ENCODE measurements at places on chromosomes 5 and 9.

- no peak for DNase-seq
Measured at GRCh38 chr5:178420354-178420781, 169.8 kb downstream of the COL23A1 start.

- DNase-seq, result no peak
Measured at GRCh38 chr9:72943844-72944462, 8.9 kb downstream of the ALDH1A1 start.

- no peak for DNase-seq
Measured at GRCh38 chr9:109981091-109981490, 201.1 kb downstream of the PALM2AKAP2 start.

DNA sequence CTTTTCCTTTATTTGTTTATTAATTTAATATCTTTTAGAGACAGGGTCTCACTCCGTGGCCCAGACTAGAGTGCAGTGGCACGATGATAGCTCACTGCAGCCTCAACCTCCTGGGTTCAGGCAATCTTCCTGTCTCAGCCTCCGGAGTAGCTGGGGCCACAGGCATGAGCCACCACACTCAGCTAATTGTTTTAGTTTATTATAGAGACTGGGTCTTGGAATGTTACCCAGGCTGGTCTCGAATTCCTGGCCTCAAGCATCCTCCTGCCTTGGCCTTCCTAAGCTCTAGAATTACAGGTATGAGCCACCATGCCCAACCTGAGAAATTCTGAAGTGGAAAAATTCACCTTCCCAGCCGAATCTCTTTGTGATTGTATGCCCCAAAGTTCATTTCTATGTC, 139.4 kb upstream of the SLC12A2 start:
- no peak for DNase-seq

DNA sequence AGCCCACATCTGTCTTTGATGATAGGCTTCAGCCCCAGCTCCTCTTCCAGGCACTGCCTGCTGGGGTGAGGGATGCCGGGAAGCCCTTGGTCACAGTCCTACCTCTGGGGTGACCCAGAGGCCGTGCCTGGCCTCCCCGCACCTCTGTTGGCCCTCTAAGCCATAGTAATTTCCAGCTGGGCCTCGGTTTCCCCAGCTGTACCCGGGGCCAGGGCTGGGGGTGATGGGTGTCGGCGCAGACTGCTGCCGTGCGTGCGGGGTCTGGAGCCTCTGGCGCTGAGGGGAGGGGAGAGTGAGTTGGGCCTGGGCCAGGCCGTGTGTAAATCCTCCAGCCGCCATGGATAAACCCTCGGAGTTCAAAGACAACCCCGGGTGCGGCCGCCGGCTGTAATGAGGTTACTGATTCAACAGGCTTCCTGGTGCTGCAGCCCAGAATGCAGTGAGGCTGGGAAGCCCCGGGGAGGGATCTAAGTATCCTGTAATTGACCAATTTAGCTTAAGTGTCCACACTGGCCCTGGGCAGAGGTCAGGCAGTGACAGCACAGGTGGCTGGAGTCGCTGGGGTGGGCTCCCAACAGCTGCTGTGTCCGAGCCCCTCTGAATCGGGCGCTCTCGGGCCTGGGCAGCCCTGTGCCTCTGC, 7.1 kb downstream of the RXRA start:
- no peak for DNase-seq

DNA sequence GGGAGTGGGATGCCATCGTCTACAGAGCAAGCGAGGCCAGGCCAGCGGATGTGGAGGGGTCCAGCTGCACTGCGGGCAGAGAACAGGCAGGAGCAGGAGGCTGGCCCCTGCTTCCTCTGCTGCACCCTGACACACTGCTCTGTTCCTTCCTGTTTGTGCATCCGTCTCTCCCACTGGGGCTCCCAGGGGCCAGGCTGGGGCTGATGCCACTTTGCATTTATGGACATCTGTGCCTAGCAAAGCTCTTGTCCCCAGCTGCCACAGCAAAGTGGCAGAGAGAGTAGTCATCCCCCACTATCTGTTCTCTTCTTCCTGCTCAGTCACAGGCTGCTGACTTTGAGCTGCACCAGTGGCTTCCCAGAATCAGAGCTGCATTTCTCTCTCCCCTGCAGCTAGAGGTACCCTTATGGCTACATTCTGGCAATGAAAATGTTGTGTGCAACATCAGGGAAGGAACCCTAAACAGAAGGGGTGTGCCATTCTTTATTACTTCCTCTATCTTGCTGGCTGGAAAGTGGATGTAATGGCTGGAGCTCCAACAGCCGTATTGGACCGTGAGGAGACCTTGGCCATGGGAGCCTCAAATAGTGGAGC, 4.2 kb upstream of the NINJ1 start:
- DNase-seq, result no peak

DNA sequence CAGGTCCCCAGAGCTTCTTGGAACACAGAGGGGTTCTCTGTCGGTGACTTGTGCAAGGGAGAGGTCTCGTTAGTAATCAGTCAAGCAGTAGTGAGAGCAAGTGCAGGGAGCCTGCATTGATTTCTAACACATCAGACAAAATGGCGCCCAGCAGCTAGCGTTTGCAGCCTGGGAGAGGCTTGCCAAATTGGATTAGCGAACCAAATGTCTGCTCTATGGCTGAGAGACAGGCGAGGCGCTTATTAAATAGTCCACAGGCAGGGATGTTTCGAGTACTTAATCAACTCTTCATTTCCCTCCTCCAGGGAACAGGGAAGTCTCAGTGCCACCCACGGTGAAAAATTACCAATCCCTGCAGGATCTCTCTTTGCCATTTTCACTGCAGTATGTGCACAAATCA, 131.4 kb upstream of the SHB start:
- DNase-seq, result no peak

- no peak for DNase-seq
Measured at GRCh38 chr9:121122246-121123032, 47.7 kb downstream of the CNTRL start.

DNA sequence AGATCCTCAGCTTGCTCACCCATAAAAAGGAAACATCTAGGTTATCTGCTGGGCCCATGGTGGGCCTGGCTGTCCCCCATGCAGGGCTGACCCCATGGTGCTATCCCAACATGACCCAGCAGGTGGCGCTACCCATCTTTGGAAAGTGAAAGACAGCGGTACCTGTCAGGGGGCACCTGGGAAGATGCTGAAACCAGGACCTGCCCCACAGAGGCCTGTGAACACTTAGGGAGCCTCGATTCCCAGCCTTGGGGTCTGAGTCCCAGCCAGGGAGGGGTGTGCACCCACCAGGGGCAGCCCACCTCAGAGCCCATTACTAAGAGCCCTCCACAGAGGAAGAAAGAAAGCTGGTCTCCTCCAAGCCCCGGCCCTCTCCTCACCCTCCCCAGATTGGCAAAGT, 46.6 kb upstream of the IPPK start:
- DNase-seq, result peak; percentile 72

DNA sequence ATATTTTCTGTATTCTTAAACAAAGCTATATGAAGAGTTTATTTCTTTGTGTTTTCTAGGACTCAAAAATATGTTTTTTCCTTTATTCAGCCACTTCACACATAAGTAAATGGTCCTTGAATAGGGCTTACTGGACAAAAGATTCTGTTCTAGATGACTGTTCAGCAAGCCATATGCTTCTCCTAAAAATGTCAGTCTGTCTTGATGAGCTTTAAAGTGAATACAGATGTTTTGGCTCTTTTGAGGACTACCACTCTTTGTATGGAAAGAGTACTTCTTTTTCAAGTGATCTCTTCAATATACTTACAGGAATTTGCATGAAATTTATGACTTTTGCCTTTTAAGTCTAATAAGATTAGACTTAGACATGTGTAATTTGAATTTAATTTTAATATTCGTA, 8.4 kb downstream of the NDUFS4 start:
- DNase-seq, result no peak

GRCh38 chr5:109177227-109177626, 232.5 kb downstream of the PJA2 start:
- no peak for DNase-seq

GRCh38 chr5:2656206-2656605, 95.3 kb downstream of the IRX2 start:
- DNase-seq, result no peak

GRCh38 chr9:124350494-124351263, 64.6 kb downstream of the PSMB7 start:
- no peak for DNase-seq

DNA sequence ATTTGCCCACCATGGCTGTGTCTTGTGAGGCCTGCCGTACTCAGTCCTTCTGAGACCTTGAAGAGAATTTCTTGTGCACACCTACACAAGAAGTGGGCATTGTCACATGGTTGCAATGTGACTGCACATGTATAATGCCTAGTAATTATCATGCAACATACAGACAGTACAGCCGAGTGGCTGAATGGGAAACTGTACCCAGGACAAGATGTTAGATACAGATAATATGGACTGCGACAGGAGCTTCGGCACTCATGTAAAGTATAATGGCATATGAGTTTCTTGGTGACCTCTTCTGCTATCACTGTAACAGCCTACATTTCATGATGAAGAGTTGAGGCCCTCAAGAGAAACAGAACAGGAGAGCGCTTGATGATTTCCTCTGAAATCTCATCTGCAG, 4.8 kb upstream of the PRKACG start:
- DNase-seq, result no peak

- DNase-seq, result peak; percentile 51
Measured at GRCh38 chr5:178116143-178116885, 3.0 kb downstream of the N4BP3 start.

GRCh38 chr9:134177186-134177585, 12.8 kb upstream of the RNU6ATAC start:
- no peak for DNase-seq

DNA sequence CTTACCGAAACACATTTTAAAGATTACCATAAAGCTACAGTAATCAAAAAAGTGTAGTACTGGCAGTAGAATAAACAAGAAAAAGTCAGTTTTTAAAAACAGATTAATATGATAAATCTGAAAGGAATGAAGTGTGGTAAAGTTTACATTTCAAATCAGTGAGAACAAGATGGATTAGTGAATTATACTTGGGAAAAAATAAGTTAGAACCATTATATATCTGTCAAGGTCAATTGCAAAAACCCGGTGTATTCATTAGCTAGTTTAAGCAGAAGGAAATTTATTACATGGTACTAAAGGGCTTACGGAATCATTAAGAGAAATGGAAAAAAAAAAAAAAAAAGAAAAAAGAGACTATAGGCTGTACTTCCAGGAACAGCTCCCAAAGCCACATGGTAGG, 164.3 kb downstream of the MUSK start:
- DNase-seq, result no peak

DNA sequence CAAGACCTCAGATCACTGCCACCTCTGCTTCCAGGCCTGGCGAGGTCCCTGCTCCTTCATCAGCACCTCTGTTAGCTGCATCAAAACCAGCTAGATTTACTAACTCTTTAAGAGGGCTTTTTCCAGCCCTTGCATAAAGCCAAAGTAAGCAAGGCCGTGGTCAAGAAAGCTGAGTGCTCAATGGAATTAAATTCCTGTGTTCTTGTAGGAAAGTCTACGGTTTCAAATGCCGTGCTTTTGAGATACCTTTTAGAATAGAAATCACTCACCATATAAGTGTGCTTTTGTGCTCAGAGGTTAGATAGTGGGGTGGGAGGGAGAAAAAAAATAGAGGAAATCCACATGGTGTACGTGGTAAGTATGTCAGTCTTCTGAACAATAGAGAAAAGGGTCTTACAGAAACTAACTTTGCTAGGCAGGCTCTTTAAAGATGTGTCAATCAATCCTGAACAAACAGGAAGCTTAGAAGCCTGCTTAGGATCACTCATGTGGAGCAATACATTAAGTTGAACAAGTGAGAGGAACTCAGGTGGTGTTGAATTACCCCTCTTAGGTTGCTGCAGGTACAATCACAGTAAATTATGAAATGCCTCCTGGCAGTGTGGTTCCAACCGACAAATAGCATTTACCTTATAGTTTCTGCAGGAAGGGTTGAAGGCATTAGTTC, 79.7 kb downstream of the SEMA6A start:
- DNase-seq, result no peak

GRCh38 chr9:91077624-91078368, 276.2 kb downstream of the SYK start:
- DNase-seq, result no peak

GRCh38 chr9:130766021-130766926, 68.8 kb upstream of the ABL1 start:
- DNase-seq, result no peak

DNA sequence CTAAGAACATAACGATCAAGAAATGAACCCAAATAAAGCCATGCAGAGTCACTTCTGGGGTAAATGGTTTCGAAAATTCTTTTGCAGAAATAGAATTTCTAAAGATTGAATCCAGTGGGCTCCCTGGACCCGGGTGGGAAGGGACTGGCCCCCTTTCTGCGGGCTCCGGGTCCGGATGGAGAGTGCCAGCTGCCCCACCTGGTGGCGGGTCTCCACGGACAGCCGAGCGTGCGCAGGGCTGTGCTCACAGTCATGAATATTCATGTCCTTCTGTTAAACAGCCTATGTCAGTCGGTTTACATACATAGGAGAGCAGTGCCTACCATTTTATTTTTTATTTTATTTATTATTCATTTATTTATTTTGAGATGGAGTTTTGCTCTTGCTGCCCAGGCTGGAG, 4.7 kb upstream of the PPP1R26 start:
- peak; percentile 21 for DNase-seq

- no peak for DNase-seq
Measured at GRCh38 chr5:169933616-169934015, 46.7 kb downstream of the INSYN2B start.

DNA sequence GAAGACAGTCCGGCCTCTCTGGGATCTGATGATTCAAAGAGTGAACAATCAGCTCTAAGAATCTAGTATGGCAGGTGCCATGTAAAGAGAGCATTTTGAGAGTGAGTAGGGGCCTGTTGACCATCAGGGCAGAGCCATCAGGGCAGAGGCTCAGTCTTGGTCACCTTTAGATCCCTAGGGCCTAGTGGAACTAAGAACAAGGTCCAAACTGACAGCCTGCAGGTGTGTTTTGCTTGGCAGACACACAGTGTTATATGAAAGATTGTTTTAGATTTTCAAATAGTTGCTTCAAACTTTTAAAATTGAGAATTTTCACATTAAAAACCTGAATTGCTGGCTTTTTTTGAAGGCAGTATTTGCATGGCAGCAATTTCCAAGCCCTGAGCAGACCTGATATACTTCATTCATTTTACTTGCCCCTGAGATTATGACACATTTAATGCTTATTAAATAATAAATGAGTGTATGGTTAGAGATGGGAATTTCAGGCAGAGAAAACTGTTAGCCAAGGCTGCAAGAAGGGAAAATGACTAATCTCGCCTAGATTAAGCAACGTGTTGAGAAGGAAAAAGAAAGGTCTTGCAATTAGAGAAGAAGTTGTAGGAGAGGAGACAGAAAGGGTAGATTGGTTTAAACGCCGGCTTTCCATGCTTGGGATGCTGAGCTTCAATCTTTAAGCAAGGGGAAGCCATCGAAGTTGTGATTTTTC, 279.6 kb downstream of the ARRDC3 start:
- DNase-seq, result no peak

GRCh38 chr9:129489838-129490582, 130.9 kb downstream of the C9orf50 start:
- DNase-seq, result peak; percentile 32

DNA sequence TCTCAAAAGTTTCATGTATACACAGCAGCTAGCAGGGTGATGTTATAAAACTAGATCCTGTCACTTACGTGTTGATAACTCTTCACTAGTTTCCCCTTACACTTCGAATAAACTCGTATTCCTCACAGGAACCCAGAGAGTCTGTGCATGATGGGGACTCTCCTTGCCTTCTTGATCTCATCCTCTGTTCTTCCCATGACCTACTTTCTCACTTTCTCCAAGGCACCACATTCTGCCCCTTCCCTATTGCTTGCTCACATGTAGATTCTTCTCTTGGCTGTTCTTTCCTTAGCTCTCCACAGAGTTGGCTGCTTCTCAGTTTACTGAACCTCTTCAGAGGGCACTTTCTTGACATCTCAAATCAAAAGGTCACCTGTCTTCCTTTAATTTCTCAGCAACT, 1.2 kb upstream of the AOPEP start:
- no peak for DNase-seq

Measured in activated T-cell treated with anti-CD3 and anti-CD28 coated beads for 48 hours (primary cell).